Fibroblast of mammary gland (primary cell): ENCODE measurements at places on chromosomes 1 and 21.

- no peak for DNase-seq
Observed at GRCh38 chr1:53339736-53340635, 12.1 kb upstream of the LRP8 start.

DNA sequence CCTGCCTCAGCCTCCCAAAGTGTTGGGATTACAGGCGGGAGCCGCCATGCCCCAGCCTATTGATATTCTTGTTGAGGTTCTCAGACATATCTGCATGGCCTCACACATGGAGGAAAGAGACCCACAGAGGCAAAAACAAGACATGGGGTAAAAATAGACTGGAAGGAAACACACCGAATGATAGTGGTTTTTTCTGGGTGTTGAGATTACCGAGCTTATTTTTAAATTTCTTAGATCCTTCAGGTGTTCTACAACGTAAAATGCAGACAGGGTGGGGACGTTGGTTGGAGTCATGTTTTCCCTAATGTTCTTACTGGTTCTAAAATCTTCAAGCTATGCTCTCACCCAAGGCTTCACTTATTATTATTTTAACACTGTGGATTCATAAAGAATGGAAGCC, 23.9 kb upstream of the RUNX3 start:
- DNase-seq, result no peak

- DNase-seq, result peak; percentile 97
Observed at GRCh38 chr1:109201123-109201703, 12.5 kb upstream of the SARS1 start.

GRCh38 chr1:98677288-98677687, 15.8 kb downstream of the SNX7 start:
- DNase-seq, result peak; percentile 94

DNA sequence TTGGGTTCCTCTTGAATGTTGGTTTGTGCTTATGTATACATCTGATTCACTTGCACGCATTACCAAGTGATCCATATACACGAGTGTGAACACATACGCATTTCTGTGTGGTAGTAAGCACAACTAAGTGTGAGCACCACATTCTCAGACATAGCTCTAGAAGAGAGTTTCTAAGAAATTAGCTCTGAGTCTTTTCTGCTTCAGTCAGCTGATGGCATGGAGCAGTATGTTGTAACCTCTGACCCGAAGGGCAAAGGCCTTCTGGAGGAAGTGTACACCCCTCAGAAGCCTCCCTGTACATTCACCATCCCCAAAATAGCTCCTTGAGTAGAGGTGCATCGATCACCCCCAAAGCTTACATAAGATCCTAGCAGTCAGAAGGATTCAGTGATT, 183.7 kb downstream of the KIF26B start:
- DNase-seq, result no peak

- peak; percentile 90 for DNase-seq
Observed at GRCh38 chr1:119859647-119860046, 36.7 kb downstream of the ADAM30 start.

- peak; percentile 74 for DNase-seq
Observed at GRCh38 chr1:109783436-109783835, 19.7 kb upstream of the EPS8L3 start.

DNA sequence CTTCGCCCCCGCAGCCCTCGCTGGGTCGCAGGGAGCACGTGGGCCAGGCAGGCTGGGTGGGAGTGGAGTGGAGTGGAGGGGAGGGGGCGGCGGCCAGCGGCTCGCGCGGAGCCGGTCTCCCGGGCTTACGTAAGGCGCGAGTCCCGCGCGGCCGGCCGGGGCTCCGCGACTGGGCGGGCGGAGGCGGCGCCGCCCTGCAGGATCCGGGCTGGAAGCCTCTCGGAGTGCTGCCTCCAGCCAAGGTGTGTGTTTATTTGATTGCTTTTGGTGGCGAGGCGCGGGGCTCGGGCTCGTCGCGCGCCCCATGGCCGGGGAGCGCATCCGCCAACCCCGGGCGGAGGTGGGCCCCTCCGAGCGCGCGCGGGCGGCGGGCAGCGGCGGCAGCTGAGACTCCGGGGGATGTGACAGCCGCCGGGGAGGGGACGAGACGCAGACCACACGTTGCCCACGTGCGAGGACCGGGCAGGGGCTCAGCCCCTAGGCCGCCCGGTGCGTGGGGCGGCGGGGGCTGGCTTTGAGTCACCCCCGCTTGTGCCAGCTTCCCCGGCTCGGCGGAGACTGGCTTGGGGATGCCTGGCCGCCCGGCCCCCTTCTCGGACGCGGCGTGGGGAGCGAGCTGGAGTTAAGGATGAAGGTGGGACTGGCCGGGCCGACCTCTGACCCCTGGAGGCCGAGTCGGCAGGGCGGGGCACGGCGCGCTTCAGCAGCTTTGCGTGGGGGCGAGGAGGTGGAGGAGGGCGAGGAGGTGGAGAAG, 402 bp upstream of the AK4 start:
- peak; percentile 21 for DNase-seq
